ENCODE measurements at places on chromosomes 11 and 22.
A peak's percentile ranks its signal among the peaks of the same experiment; 100 is the strongest.

GRCh38 chr11:69219991-69220390 is 64.3 kb downstream of the SMIM38 start:
- DNase-seq = no peak
- no peaks in the 10 kb centered on the region for H3K27me3 ChIP-seq
- no peak overlapping the region for H3K4me3 ChIP-seq
- H3K4me1 ChIP-seq = no peaks in the 10 kb centered on the region

DNA sequence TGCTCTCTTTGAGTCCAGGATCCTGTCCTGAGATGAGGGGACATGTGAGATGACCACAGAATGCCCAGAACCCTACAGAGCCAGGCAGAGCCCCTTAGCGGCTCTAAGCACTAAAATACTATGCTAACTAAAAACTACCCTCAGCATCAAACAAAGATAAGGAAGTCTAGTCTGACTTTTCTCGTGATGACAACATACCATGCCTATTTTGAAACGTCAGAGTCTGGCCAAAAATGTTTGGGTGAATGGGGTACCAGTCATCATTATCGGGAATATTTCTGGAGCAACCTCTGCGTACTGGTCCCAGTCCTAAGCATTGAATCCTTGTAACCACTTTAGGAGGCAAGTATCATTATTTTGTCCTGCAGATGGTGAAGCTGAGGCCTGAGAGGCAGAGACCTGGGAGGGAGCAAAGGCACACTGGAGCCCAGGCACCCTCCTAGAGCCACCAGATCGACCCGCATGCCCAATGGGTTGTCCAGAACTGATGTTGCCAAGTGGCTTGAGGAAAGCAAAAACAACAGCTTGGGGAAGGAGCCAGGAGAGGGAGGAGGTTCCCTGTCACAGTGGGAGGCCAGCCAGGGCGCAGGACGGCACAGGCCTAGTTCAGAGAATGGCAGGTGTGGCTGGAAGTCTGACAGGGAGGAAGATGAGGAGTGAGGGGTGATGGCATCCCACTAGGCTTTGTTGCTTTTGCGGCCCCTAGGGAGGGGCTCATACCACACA is 7.2 kb upstream of the OSM start:
- DNase-seq = no peak
- peaks cover 4% of the 10 kb centered on the region for H3K4me1 ChIP-seq
- H3K4me3 ChIP-seq = no peak overlapping the region

DNA sequence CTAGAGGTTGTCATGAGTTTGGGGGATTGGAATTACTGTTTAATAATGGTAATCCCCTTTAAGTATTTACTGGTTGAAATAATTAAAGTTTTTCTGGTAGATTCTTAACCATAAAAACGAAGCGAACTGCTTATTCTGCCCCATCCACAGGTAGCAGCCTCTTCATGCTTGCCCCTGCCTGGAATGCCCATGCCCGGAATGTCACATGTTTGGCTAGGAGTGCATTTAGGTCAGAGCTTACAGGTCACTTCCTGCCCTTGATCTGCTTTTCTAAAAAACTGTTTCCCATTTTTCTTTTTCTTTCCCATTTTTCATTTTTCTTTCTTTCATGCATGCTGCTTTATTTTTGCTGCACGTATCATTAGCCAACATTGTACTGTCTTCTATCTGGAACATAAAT is 69.1 kb downstream of the YAP1 start:
- DNase-seq = no peak
- H3K4me1 ChIP-seq = peaks cover 2% of the 10 kb centered on the region
- H3K36me3 ChIP-seq = no peaks in the 10 kb centered on the region
- H3K27ac ChIP-seq = no peak overlapping the region

- peaks cover 3% of the 10 kb centered on the region for H3K36me3 ChIP-seq
- no peaks in the 10 kb centered on the region for H3K4me1 ChIP-seq
- no peaks in the 10 kb centered on the region for H3K27me3 ChIP-seq
- no peak for DNase-seq
- H3K4me3 ChIP-seq = no peak overlapping the region
Observed at GRCh38 chr11:47131136-47131535, 45.5 kb downstream of the ARFGAP2 start.

DNA sequence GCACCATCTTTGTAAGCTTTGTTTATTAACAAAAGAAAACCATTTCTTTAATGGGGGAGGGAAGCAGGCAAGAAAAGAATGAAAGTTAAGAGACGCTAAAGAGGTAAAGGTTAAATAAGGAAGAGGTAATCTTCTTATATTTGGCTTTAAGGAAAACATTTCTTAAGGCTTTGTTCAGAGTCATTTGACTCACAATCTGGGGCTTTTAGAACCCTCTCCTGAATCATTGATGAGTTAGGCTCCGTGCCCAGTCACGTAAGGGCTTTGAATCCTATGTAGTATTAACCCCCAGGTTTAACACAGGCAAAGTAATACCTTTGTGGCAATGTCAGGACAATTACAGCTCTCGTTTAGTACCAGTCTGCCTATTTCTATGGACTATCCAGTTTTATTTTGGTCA is 26.1 kb downstream of the MADD start:
- H3K27ac ChIP-seq = no peak overlapping the region
- no peak for DNase-seq
- peaks cover 44% of the 10 kb centered on the region for H3K36me3 ChIP-seq
- H3K4me3 ChIP-seq = no peak overlapping the region
- H3K27me3 ChIP-seq = no peaks in the 10 kb centered on the region

- peaks cover 8% of the 10 kb centered on the region for H3K4me1 ChIP-seq
- no peak overlapping the region for H3K27ac ChIP-seq
- DNase-seq = no peak
- peaks cover 10% of the 10 kb centered on the region for H3K36me3 ChIP-seq
- H3K4me3 ChIP-seq = no peak overlapping the region
- no peaks in the 10 kb centered on the region for H3K27me3 ChIP-seq
Observed at GRCh38 chr11:7613394-7613720, 59.9 kb downstream of the CYB5R2 start.

DNA sequence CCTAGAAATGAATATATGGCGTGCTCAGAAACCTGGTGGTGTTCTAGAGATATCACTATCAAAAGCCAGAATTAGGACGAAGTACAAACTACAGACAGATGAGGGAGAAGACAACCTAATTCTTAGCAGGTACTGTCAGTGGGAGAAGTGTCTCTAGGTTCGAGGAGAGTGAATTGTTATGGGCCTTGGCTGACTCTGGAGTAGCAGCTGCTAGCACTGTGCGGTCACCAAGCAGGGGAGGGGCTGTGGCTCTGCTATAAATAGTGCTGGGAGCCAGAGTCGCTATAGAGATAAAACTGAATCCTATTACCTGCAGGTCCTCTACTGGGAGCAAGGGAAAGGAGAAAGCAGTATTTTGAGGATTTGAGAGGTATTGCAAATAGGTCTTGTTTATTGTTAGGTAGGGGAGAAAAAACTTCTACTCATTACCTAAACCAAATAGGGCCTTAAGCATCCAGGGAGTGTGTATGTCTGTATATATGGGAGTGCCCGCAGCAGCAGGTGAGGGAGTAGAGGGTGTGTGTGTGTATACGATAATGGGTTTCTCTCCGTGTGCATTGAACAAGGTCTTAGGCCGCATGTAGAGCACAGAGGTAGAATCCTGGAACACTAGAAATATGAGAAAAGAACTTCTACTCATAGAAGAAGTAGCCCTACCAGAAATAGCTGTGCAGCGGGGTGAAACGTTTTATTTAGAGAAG is 2.2 kb downstream of the MADD start:
- peaks cover 24% of the 10 kb centered on the region for H3K4me1 ChIP-seq
- peaks cover 14% of the 10 kb centered on the region for H3K36me3 ChIP-seq
- no peak for DNase-seq
- no peak overlapping the region for H3K27ac ChIP-seq

GRCh38 chr11:119726150-119726553 is 2.8 kb downstream of the NECTIN1 start:
- no peaks in the 10 kb centered on the region for H3K27me3 ChIP-seq
- no peaks in the 10 kb centered on the region for H3K36me3 ChIP-seq
- no peak overlapping the region for H3K4me3 ChIP-seq
- peaks cover 18% of the 10 kb centered on the region for H3K4me1 ChIP-seq

DNA sequence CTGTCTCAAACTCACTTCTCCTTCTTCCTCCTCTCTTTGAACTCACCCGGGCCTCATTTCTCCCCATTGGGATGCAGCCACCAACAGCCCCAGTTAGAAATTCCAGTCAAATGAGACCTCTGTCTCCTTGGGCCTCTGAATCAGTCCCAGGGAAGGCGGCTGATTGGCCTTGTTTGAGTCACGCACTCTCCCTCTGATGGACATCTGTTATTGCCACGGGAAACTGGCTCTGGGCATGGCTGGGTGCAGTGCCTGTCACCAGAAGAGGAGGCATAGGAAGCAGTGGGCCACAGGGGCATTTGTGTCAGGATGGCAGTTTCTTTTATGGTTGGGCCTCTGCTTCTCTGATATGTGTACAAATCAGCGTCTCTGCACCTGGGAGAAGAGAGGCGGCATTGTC is 9.6 kb upstream of the WNT11 start:
- H3K4me3 ChIP-seq = no peak overlapping the region
- H3K4me1 ChIP-seq = no peaks in the 10 kb centered on the region
- H3K36me3 ChIP-seq = no peaks in the 10 kb centered on the region
- DNase-seq = no peak

GRCh38 chr11:93942176-93942575 is 79.0 kb upstream of the HEPHL1 start:
- H3K27ac ChIP-seq = no peak overlapping the region
- no peaks in the 10 kb centered on the region for H3K27me3 ChIP-seq
- H3K4me3 ChIP-seq = no peak overlapping the region
- H3K36me3 ChIP-seq = no peaks in the 10 kb centered on the region
- no peaks in the 10 kb centered on the region for H3K4me1 ChIP-seq

- peaks cover 10% of the 10 kb centered on the region for H3K4me1 ChIP-seq
- H3K27me3 ChIP-seq = no peaks in the 10 kb centered on the region
- peak; percentile 57 for DNase-seq
- H3K36me3 ChIP-seq = no peaks in the 10 kb centered on the region
- H3K4me3 ChIP-seq = no peak overlapping the region
- peak overlapping the region; percentile 66 for H3K27ac ChIP-seq
Observed at GRCh38 chr11:12066799-12067508, 43.4 kb upstream of the MICAL2 start.

- no peak overlapping the region for H3K4me3 ChIP-seq
- DNase-seq = no peak
- no peaks in the 10 kb centered on the region for H3K36me3 ChIP-seq
- no peaks in the 10 kb centered on the region for H3K27me3 ChIP-seq
- H3K27ac ChIP-seq = peak overlapping the region; percentile 70
- H3K4me1 ChIP-seq = no peaks in the 10 kb centered on the region
Observed at GRCh38 chr11:112162761-112163546, 940 bp downstream of the IL18 start.

Measured in lung (tissue), 17 donors.